ENCODE measurements at places on chromosomes 11 and 22.

- no peak for DNase-seq
Measured at GRCh38 chr11:17496406-17496805, 19.8 kb upstream of the ABCC8 start.

- peak; percentile 19 for DNase-seq
Measured at GRCh38 chr11:119316016-119316728, 758 bp downstream of the MCAM start.

DNA sequence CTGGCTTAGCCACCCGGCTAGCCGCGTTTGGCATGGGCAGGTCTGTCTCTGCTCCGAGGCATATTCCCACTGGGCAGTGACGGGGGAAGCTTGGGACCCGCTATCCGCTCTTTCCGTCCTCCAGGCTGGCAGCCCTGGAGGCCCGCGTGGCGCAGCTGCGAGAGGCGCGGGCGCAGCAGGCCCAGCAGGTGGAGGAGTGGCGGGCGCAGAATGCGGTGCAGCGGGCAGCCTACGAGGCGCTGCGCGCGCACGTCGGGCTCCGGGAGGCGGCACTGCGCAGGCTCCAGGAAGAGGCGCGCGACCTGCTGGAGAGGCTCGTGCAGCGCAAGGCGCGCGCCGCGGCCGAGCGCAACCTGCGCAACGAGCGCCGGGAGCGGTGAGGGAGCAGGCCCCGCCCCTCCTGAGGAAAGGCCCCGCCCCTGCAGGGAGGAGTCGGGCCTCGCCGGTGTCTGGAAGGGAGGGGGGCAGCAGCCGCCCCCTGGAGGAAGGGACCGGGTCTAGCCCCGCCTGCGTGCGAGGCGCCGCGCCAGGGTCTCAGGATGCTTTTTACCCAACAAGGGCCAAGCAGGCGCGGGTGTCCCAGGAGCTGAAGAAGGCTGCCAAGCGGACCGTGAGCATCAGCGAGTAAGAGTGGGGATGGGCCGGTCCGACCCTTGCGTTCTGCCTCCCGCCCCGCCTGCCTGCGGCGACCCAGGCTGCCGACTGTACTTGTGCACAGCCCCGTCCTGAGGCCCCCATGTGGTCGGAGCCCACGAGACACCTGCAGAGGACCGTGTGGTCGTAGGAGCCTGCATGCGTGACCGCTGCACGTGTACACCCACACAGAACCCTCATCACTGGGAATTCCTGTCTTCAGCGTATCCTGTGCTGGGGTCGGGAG lies 7.9 kb downstream of the ATG16L2 start:
- DNase-seq = peak; percentile 83

DNA sequence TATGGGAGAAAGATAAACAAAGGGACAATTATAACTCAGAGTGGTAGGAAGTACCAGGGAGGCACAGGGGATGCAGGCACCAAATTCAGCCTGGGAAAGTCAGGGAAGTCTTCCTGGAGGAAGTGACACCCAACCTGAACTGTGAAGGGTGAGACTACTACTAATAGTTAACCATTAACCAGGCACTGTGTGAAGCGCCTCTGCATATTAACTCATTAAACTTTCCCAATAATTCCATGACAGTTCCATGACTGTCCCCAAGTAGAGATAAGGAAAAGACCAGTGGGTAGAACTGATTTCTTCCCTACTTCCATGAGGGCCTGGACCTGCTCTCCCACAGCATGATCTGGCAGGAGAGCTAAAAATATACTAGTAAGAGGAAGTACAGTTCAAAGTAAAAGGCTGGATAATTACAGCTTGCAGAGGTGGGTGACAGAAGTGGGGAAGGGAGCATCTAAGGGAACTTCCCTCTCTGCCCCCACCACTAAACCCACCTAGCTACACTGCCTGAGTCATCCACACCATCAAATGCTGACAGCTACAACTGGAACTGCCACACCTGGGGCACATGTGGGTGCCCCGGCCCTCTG lies 4.7 kb upstream of the AP1B1 start:
- DNase-seq = peak; percentile 91

DNA sequence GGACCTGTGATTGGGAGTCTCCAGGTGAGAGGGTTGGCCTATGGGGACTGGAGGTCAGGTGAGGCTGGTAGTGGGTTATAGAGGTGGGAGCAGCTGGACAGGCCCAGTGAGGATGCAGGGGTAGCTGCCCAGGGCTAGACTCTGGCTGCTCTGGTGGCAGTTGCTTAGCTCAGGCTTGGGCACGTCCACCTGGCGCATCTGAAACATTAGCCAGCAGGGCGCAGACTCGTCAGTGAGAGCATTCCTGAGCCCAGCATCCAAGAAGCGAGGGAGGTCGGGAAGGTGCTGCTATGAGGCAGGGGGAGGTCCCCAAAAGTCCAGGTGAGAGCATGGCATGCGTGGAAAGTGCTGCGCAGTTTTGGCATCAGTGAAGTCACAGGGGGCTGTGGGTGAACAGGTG lies 3.5 kb upstream of the GGT1 start:
- no peak for DNase-seq

- no peak for DNase-seq
Measured at GRCh38 chr11:30284836-30285235, 38.1 kb upstream of the ARL14EP start.

DNA sequence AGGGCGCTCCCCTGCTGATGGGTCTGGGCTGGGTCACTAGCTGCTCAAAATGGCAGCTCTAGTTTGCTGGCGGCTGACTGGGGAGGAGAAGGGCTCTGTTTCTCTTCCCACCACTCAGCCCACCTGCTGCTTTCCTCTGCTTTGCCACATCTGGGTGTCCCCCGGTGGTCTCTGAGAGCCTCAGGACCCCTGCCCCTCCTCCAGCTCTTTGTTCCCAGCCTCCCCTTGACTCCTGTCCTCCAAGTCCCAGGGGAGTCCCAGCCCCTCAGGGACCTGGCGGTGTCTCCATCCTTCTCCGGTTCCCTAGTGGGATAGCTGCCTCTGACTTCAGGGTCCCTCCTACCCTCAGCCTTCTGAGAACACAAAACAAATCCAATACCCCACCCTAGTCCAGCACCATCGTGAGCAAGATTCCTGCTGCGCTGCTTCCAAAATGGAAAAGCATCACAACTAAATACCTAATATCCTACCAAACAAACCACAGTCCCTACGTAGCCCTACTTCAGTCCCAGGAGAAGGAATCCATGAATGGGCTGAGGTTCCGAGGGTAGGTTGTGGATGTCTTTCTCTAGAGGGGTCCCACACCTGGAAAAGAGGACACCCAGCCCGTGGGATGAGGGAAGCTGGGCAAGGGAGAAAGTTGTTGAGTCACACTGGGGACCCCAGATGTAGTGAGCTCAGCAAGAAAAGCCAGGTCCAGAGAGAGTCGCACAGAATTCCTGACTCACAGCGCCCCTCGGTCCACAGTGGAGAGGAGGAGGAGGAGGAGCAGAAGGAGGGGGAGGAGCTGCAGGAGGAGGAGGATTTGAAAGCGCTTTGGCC lies 45.0 kb upstream of the NNMT start:
- no peak for DNase-seq

- DNase-seq = no peak
Measured at GRCh38 chr11:113241636-113242054, 72.7 kb upstream of the TTC12 start.

DNA sequence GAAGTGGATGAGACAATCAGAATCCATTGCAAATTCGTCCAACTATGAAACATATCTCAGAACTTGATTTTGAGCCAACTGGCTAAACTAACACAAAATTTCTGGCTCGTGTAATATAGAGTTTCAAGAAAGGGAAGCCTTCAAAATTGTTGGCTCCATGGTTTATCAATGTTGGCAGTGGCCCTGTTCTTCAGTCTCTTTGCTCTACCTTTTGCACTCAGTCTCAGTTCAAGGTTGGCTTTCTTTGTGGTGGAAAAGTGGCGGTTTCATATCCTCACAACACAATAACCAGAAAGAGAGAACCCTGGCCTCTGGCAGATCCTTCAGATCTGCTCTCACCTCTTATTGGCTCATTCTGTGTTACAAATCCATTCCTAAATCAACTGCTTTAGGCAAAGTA lies 473.8 kb upstream of the API5 start:
- DNase-seq = no peak

DNA sequence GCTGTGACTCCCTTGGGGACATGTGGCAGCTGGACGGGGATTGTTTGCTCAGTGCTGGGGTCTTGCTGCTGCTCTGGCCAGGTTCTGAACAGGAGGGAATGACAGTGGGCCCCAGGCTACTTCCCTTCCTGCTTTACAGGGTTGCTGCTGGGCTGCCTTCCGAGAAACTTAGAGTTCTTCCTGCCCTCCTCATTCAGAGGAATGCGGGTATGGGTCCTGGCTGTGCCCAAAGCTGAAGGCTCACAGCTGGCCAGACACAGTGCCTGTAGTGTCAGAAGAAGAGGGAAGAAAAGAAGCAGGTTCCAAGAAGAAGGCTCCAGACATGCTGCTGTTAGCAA lies 108.3 kb upstream of the PARVA start:
- DNase-seq = no peak

GRCh38 chr11:120196826-120197225 lies 14.0 kb upstream of the OAF start:
- peak; percentile 30 for DNase-seq

DNA sequence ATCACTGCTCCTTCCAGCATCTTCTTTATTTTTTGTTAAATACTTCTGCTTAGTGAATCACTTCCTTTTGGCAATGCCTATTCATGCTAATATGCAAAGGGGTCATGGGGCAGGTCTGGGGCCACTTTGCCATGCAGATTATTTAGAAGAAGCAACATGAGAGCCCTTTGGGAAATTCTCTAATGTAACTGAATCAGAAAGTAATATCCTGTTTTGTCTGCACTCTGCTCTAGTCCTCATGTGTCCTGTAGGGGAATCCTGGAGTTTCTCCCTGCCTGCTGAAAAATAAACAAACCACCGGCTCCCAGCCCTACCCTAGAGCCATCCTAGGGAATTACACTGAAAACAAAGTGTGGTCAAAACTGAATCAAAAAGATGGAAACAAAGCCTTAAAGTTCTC lies 176.5 kb upstream of the POU2AF2 start:
- DNase-seq = peak; percentile 25

All from common myeloid progenitor, CD34-positive (primary cell).